Activated naive CD4-positive, alpha-beta T cell (primary cell): ENCODE measurements at places on chromosomes 2 and 18.

DNA sequence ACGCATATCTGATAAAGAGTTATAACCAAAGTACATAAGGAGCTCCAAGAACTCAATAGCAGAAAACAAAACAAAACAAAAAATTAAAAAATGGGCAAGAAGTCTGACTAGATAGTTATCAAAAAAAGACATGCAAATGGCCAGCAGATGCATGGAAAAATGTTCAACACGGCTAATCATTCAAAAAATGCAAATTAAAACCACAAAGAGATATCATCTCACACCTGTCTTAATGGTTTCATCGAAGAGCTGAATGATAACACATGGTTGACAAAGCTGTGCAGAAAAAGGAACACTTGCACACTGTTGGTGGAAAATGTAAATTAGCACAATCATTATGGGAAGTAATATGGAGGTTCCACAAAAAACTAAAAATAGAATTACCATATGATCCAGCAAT is 751.3 kb upstream of the POU3F3 start:
- no peak for DNase-seq

GRCh38 chr18:50830544-50830943 is 10.7 kb upstream of the MRO start:
- DNase-seq: no peak

DNA sequence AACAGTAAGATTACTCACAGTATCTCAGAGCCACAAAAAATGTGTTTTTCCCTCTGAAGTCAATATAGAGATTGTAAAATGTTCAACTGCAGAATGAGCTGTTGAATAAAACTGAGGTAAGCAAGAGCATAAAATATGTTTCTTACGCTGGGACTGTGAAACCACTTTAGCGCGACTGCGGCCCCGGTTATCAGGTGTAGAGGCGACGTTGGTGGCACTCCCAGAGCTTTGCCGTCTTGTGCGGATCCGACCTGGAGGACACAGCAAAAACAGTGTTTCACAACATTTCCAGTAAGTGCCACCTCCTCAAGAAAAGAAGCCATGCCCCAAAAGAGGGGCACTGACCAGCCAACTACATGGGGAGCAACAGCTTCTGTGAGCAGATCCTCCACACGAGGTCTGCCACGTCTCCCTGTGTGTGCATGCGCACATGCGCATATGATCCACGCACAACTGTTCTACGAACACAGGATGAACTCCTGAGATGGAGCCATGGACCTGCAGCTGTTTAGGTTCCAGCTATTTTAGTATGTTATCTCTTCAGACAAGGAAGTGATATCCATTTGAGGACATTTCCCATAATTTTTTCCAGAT is 100.7 kb upstream of the RNU4ATAC start:
- no peak for DNase-seq

- DNase-seq: no peak
Observed at GRCh38 chr2:146437712-146438111, 1407.1 kb upstream of the ACVR2A start.

GRCh38 chr2:48284621-48285212 is 245.2 kb upstream of the STON1 start:
- no peak for DNase-seq
